Activated CD4-positive, CD25-positive, alpha-beta regulatory T cell treated with anti-CD3 and anti-CD28 coated beads, Interleukin-2, amount 50 U/mL, for 16 hours (primary cell): ENCODE measurements at places on chromosomes 1 and 21.

GRCh38 chr1:76876655-76877395, 9.5 kb downstream of the ST6GALNAC5 start:
- no peak for DNase-seq

GRCh38 chr1:247487057-247487456, 29.2 kb upstream of the OR2B11 start:
- DNase-seq = no peak

DNA sequence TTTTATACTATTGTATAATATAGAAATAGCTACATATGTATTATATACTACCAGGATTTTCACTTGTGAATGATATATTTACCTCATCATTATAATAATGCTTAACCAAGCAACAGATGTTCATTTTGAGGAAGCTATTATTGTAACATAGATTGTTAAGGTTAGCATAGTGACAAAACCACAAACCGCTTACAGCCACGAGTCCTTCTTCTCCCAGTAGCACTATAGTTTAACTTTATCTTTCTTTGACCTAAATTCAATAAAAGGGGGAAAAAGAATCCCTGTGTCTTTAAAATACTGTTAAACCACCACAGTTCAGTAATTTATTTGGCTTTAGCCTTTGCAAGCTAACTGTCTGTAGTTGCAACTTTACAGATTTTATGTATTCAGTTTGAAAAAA, 1039.4 kb upstream of the B3GALT2 start:
- no peak for DNase-seq

DNA sequence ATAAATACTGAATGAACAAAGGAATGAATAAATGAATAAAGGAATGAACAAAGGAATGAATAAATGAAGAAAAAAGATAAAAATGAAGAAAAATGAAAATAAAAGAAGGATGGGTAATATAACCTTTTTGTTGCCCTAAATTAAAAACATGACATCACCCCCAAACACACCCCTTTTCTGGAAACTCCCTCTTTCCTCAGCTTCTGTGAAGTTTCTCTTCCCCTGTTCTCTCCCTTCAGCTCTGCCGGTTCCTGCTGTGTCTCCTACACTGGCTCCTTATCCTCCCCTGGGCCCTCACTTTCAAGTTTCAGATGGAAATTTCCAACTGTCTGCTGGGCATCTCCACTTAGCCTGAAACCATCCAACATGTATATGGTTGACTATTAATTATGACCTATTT, 37.9 kb downstream of the RAB3B start:
- DNase-seq = no peak

GRCh38 chr1:15770313-15770962, 11.8 kb downstream of the FBLIM1 start:
- no peak for DNase-seq

DNA sequence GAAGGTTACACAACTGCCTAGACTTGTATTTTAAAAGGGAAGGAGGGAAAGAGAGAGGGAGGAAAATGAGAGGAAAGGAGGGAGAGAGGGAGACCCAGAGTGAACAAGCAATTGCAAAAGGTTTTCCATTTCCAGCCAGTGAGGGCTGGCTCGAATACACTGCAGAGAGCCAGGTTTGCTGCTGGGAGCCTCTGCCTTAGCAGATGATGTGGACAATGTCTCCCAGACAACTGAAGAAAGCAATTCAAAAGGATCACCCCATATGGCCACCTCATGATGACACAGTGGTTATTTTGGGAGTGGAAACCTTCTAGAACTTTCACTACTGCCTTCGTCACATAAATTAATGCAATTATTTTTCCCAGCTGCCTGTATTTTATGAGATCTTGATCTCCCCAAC, 86.4 kb downstream of the BCAR3 start:
- no peak for DNase-seq

DNA sequence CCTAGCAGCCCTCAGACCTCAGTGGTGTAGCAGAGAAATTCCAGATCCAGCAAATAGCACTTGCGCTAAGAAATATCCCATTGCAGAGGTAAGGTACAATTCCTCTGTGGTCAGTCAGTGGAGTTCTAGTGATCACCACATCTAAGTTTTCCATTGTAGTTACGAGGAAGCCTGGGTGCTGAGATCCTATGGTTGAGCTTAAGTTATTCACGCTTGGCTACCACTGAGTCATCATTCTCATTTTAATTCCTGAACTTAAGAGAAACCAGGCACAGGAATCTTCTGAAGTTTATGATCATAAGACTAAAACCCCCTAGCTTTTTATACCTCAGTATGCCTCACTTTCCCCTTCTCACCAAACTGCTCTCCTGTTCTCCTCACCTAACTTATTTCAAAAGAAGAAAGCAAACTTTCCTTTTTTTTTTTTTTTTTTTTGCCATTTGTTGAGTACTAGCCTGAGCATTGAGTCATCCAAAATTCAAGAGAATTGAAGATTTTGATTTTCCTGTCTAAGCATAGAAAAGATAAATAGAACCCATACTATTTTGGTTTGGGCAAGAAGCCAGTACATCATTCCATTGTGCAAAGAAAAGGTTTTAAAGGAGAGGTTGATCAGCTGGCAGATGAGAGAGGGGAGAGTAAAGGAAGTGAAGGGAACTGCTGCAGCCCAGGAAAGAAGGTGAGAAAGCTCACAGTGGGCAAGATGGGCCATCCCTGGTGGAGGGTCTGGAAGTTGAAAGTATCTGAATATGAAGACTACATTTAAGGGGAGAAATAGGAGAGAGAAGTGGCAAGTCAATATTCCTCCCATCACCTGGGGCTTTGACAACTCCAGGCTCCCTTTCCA, 39.9 kb downstream of the SERBP1 start:
- no peak for DNase-seq
